ENCODE measurements at places on chromosomes 12 and 14. TPM values are rescaled to one million over a fixed set of nuclear protein-coding genes. Genes with fewer than 3 reads are reported as not detected.

DNA sequence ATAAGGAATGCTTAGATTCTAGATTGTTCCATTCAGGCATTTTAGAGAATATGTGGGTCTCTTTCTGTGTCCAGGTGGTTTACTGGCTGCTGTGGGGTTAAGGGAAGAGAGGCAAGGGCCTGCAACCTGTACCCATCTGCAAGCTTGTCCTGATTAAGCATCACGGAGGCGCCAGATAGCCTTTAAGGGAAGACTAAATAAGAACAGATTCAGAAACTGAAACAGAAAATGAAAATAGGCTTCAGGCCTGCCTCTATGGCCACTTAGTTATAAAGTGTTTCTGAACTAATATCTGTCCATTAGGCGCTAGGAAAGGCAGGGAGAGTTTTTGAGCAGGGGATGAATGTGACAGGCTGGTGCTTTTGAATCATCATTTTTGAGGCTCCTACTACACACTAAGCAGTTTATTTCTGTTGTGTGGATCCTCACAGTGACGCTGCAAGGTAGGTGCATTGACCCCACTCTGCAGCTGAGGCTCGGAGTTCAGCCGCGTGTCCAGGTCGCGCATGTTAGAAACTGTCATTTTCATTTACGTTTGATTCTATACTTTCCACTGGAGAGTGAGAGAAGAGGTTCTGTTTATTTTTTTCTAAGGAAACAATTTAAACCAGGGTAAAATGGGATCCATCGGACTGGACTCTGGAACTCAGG, 47.4 kb downstream of the SLC6A12 start:
- no peak for DNase-seq

GRCh38 chr14:29587761-29588470, 339.7 kb downstream of the PRKD1 start:
- peak; percentile 20 for DNase-seq

GRCh38 chr14:44846232-44846824, 115.4 kb downstream of the KLHL28 start:
- DNase-seq: peak; percentile 84

DNA sequence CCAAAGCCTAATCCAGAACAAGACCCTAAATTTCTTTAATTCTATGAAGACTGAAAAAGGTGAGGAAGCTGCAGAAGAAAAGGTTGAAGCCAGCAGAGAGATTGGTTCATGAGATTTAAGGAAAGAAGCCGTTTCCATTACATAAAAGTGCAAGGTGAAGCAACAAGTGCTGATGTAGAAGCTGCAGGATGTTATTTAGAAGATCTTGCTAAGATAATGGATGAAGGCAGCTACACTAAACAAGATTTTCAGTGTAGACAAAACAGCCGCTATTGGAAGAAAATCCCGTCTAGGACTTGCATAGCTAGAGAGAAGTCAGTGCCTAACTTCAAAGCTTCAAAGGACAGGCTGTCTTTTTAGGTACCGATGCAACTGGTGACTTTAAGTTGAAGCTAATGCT, 65.4 kb upstream of the AMIGO2 start:
- no peak for DNase-seq

DNA sequence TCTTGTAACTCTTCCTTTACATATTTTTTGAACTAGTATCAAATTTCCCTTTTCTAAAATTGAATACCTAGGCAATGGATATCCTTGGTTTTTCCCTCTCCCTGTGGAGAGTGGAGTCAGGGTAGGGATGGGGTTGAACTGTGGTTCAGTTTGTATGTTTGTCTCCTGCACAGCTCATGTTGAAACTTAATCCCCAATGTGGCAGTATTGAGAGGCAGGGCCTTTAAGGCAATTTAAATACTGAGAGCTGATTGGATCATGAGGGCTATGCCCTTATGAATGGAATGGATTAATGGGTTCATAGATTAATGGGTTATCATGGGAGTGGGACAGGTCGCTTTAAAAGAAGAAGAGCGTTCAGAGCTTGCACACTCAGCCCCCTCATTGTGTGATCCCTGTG, 127.2 kb upstream of the RGS6 start:
- DNase-seq: no peak

DNA sequence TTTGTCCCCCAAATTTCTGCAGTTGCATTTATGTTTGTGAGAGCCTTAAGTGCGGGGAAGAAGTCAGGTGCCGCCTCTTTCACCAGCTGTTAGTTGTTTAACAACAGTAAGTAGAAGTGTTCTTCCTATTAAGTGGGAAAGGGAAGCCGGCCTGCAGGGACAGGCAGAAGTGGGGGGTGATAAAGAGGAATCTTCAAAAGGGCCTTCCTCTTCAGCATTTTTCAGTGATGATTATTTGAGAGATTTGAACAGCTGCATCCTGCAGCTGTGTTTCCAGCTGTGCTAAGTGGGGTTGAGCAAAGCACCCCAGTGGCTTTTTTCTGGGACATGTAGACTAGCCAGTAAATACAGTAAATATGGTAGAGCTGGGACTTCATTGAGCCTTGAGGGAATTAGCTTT, 32.1 kb upstream of the SLC38A1 start:
- DNase-seq: no peak

- no peak for DNase-seq
These were observed 15.8 kb upstream of the OAS2 start for GRCh38 chr12:112962561-112962960.

- DNase-seq: no peak
These were observed 14.2 kb downstream of the PLEKHH1 start for GRCh38 chr14:67547224-67547780.

ARF3 gene
- 201 TPM for polyA plus RNA-seq

SPTSSA gene
- polyA plus RNA-seq: 24.1 TPM

KRT2 gene
- polyA plus RNA-seq: not detected
